ENCODE measurements at places on chromosomes 3 and 15.

- DNase-seq: no peak
Observed at GRCh38 chr3:72891053-72891855, 3.4 kb downstream of the GXYLT2 start.

DNA sequence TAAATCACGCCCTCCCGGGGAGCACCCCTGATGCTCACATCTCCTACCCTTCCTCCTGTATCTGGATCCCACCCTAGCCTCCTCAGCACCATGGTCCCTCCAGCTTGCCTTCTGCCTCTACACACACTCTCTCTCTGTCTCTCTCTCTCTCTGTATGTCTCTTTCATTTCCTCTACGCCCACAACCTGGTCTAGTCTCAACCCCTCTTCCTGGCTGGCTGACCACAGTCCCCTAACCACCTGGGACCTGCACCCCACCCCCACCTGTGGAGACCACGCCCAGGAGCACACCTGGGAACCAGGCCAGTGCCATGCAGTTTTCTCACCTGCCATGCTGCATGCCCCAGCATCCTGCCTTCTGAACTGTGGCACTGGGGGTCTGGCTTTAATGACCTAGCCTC, 4.0 kb upstream of the CFAP100 start:
- no peak for DNase-seq

DNA sequence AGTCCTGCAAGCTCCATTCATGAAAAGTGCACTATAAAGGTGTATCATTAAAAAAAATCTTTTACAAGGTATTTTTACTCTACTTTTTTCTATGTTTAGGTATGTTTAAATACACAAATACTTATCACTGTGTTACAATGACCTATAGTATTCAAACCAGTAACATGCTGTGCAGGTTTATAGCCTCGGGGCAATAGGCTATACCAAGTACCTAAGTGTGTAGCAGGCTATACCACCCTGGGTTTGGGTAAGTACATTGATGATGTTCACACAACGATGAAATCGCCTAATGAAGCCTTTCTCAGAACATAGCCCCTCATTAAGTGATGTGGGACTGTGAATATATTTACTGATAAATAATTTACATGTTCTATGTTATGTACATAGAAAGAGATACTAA, 104.6 kb downstream of the ATP1B3 start:
- DNase-seq: no peak

DNA sequence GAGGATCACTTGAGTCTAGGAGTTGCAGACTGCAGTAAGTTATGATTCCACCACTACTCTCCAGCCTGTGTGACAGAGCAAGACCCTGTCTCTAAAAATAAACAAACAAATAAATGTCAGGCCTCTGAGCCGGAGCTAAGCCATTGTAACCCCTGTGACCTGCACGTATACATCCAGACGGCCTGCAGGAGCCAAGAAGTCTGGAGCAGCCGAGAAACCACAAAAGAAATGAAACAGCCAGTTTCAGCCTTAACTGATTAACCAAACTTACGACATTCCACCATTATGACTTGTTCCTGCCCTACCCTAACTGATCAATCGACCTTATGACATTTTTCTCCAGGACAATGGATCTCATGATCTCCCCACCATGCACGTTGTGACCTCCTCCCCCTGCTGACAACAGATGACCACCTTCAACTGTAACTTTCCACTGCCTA, 32.5 kb upstream of the ZKSCAN7 start:
- no peak for DNase-seq

DNA sequence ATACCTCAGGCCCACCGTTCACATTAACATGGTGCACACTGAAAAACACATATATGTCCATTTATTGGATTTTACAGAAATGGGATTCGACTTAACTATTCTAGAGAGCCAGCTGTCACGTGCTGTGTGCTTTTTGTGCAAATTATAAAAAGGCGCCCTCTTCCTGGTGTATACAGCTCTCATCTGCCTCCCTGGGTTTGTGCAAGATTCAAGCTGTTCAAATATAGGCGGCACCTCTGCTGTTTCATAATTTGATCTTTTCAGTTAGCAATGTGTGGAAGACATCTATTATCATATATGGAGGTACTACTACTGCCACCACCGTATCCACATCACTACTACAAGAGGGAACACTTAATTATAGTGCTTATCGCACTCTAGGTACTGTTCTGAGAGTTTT, 187.6 kb downstream of the EBLN2 start:
- no peak for DNase-seq

DNA sequence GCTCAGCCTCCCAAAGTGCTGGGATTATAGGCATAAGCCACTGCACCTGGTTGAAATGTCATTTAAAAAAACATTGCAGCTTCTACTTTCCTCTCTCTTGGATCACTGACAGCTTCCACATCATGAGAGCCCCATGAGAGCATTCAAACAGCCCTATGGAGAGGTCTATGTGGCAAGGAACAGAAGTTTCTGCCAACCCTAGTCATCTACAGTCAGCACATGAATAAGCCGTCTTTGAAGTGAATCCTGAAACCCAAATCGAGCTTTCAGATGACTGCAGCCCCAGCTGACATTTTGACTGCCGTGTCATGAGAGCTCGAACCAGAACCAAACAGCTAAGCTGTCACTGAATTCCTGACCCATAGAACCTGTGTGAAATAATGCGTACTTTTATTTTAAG, 39.8 kb downstream of the CD200R1L start:
- no peak for DNase-seq

DNA sequence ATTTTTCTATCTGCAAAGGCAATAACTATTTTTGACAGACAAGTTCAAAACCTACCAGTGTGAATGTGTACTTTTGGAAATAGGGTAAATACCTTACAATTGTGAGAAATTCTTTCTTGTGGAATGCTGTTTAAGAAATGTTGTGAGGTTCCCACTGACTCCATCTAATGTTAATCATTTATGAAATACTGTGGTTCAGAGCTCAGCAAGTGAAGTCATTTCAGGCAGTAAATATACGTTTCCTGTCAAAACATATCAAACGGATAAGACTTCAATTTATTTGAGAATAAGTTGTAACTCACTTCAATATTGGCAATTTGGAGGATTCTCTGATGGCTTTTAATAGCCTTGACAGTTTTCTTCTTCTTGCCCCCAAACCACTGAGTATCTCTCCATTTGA, 16.4 kb downstream of the TAFA4 start:
- DNase-seq: no peak

DNA sequence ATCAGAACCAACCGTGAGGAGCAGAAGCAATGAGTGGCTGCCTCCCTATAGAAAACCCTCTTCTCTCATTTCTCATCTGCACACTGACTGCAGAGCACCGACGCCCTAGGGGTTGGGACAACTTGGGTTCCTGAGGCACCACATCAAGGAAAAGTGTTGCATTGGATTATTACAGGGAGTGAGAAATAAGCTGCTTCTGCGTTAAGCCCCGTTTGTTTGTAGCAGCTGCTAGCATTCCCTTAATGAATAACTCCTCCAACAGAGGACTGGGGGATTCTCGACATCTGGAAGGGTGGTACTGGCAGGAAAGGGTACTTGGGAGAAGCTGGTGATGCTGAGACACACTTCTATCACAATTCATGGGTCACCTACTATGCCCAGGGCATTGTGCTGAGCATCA, 25.3 kb upstream of the AGBL1 start:
- DNase-seq: no peak

GRCh38 chr15:58274885-58275284, 136.7 kb downstream of the AQP9 start:
- no peak for DNase-seq

GRCh38 chr15:95758451-95758850, 572.0 kb upstream of the NR2F2 start:
- DNase-seq: no peak

DNA sequence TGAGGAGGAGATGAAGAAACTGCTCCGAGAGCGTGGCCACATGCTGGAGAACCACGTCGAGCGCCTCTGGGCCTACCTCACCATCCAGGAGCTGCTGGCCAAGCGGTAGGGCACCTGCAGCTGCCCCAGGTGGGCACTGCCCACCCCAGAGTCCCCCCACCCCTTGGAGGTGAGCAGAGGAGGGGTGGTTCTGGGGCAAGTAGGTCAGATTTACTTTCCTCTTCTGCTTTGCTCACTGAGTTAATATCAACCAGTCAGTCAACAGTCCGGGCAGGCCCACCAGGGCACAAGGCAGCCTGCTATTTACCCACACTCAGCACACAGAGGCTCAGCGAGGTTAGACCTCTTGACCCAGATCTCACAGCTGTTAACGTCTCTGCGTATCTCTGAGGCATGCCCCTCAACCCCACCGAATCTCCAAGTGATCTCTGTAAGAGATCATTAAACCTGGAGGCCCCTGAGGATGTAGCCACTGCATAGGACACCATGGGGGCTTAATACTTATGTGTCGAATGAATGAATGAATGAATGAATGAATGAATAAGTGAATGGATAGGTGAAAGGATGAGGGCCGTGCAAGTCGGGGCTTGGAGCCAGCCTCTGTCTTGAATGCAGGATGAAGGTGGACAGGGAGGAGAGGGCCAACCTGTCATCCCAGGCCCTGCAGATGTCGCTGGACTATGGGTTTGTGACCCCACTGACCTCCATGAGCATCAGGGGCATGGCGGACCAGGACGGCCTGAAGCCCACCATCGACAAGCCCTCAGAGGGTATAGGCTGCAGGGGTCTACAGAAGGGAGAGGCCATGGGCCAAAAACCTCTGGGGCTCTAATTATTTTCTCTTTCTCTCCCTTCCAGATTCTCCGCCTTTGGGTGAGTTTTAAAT, 8.0 kb upstream of the ITIH3 start:
- no peak for DNase-seq

DNA sequence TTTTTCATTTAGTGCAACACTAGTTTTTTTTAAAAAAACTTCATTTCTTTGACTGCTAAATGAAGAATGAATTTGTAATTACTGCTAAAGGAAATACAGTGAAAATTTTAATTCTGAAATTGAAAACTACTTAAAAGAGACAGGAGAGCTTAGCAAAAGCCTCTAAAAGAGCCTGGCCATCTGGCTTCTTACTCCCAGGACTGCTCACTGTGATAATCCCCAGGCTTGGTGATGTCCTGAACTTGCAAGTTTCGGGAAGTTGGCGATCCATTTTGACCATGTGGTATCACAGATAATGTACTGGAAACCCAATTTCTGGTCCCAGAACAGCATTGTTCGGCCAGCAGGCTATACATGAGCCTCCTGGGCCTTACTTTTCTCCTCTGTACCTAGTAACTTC, 292.1 kb downstream of the FGF12 start:
- no peak for DNase-seq

DNA sequence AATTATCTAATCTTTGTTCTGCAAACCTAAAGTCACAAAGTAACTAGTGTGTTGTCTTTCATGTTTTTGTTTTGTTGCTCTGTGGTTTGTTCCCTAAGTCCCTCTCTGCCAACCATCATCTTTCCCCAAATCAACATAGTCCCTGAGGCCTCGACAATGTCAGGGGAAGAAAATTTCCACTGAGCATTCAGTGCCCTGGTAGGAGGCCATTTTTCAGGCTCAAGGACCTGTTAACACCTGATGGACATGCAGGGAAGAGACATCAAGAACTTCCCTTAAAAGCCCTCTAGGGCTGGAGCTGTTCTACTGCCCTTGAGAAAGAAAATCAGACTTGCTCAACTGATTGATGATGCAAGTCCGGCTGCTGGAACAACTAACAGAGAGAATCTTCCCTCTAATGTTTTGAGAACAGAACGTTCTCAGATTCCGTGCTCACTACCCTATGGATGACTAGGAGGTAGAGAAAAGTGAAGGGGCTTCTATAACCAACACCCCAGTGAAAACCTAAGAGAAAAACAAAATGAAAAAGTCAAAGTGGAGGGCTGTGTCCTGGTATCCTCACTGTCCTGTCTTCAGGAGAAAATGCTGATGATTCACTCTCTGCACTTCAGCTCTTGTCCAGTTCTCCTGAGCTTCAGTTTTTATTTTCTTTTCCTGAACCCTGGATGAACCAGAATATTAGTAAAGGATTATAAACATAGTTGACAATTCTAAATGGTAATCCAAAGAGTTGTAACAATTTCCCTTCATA, 373.1 kb downstream of the FOXP1 start:
- no peak for DNase-seq

DNA sequence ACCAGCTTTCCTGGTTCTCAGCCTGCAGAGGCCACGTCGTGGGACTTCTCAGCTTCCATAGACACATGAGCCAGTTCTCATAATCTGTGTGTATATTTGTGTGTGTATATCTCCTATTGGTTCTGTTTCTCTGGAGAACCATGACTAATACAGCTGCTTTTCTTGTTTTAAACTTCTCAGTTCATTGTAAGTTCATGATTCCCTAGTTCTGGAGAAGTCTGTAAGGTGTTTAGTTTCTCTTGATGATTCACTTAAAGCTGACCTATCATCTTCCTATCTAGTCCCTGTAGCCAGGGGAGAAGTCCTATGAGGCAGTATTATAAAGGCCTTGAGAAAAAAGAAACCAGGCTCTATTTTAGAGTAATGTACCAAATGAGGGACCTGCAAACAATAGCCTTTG, 147.7 kb downstream of the RYR3 start:
- DNase-seq: no peak

DNA sequence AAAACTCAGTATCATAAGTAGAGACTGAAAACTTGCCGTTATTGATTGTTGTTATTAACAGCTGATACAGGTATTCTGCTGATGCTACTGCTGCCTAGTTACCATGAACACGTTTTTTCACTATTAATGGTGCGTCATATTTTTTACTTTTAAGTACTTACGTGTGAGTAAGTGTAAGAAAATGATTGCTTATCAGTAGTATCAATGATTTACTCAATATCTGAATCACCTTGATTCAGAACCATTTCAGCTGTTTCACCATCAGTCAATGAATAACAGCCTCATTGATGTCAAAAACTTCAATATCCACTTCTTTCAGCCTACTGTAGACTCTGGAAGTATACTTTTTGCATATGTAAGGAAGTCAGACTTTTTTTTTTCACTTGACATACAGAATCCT, 4.7 kb downstream of the CCR8 start:
- no peak for DNase-seq

DNA sequence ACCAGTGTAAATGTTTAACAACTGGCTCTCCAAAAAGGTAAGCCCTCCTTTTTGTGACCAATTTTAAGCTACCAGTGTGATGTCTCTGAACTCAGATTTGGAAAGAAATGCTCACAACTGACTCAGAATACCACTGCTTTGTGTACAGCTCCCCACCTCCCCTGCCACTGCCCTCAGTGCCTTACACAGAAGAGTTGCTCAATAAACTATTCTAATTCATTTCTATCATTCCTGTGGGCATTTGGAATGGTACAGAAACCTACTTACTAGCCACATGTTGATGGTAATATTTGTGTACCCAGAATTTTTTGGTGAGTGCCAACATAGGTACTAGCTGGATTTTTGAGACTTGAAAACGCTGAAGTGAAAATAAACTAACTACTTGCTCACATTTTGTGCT, 16.0 kb downstream of the LRRN1 start:
- DNase-seq: no peak

DNA sequence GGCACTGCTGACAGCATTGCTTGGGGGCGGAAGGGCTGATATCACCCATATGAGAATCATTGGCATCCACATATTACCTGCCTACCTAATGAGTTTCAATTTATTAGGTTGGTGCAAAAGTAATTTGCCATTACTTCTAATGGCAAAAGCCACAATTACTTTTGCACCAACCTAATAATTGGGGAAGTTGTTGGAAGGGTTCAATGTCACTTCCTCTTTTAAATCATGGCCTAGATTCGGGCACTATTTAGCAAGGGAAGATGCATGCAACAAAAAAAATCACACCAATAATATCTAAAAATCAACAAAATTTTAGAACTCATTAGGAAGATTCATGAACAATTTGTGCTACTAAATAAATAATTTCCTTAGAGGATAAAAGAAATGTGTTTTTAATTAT, 56.0 kb upstream of the AGTR1 start:
- no peak for DNase-seq

Data from GM18507 (cell line).